ENCODE measurements at places on chromosomes 1 and 21.

DNA sequence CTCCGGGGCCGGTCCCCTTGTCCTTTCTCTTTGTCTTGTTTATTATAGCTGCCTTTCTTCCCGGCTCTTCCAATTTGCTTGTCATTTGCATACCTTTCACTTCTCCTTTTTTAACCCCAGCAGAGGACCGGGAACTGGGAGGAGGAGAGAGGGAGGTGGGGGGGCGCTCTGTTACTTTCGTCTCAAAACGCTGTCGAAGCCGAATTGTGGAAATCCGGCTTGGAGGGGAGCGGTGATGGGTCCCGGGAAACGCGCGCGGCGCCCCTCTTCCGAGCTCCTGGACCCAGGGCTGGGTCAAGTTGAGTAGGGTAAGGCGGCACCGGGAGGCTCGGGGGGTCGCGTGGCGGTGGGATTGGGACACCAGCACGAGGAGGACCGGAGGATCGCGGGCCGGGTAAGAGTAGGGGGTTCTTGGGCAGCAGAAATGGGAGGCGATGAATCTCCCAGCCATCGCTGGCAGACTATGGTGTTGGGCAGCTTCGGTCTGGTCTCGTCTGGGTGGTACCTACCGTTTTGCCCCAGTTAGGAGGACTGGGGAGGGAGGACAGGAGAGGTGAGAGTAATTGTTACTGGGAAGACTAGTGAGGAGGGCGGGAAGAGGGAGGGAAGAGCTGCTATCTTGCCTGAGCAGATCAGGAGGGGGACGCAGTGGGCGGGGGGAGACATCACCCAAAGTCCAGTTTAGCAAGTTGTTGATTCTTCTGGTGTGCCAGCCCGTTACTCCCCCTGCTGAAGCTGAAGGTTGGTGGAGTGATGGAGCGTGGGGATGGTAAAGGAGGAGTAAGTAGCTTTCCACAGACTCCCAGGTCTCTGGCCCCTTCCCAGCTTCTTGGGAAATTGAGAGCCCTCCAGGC, 1.5 kb downstream of the PROX1 start:
- DNase-seq, result no peak

GRCh38 chr21:41160036-41160435, 7.9 kb upstream of the BACE2 start:
- peak; percentile 74 for DNase-seq

DNA sequence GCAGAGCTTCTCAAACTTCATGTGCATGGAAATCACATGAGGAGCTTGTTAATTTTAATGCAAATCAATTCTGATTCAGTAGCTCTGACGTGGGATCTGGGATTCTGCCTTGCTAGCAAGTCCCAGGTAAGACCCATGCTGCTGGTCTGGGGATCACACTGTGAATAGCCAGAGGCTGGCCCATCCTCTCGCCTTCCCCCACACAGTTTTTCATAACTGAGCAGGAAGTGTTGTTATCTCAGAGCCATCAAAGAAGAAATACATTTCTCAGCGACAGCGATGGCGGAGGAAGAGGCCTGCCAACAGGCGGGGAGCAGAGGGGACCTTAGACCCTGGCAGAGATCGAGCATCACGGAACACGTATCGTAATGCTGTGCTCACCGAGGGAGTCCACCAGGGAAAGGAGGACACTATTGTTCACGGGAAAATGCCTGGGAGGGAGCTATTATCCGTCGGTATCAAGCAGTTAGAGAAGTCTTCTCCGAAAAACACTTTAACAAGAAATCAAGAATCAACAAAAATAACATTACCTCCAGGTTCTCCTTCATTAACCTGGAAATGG, 268.9 kb upstream of the TMEM51 start:
- no peak for DNase-seq

DNA sequence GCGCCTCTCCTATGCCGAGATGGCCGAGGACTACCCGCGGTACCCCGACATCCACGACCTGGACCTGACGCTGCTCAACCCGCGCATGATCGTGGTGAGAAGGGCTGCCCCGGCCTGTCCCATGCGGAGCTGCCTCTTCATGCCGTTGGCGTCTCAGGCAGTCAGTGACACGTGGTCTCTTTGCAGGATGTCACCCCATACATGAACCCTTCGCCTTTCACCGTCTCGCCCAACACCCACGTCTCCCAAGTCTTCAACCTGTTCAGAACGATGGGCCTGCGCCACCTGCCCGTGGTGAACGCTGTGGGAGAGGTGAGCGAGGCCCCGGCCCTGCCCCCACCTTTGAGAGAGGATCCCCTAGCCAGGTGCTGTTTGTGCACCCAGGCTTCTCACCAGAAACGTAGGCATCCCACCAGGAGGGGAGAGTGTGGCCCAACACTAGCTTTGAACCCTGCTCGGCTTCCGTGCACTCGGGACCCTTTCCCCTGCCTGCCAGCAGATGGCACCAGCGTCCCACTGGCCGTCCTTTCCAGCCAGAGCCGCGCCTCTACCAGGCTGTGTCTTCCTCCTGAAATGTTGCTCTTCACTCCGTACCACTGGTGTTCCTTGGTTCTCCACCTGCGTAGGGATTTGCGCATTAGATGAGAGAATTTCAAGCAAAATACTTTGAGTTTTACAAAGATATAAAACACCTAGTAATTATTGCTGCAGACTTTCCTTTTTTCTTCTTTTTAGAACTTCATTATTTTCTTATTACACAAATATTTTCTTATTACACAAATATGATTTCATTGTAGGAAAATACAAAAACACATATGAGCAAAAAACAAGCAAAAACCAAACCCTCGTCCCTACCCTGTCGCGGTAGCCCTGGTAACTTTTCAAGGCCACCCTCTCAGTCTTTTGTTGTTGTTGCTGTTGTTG, 9.0 kb downstream of the NPPA start:
- no peak for DNase-seq

- no peak for DNase-seq
Measured at GRCh38 chr1:18004278-18004677, 103.3 kb upstream of the IGSF21 start.

GRCh38 chr1:173269490-173270230, 62.5 kb upstream of the TNFSF4 start:
- DNase-seq, result peak; percentile 99

DNA sequence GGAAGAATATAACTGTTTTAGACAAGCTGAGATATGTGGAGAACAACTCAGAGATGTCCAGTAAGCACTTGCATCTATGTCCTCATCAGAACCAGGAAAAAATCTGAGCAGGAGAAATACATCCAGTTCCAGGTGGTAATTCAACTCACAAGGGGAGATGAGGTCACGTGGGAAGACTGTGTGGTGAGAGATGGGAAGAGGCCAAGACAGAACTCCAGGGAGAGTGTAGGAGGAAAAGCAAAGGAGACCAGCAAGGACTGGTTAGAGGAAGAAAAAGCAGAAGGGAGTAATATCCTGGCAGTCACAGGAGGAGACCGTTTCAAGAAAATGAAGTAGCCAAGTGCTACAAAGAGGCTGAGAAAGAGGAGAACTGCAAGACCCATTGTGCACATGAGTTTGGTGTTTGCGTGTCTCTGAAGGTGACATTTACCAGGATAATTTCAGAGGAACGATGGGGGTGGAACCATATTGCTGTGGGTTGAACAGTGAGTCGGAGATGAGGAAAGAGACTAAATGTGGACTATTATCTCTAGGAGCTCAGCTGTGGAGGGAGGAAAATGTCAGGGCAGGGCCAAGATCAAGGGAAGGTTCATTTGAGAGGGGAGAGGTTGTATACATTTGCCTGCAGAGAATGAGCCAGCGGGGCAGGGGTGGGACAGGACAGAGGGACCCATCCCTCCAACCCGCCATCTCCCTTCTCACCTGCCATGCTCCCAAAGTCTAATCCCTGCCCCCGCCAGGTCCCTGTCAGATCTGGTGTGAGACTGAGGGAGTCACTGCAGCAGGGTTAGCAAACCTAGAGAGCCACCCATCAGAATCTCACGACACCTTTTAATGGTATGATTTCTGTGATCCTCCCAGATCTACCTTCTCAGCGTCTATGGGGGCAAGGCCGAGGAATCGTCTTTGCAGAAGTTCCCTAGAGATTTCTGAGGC, 24.9 kb downstream of the SUSD4 start:
- DNase-seq, result peak; percentile 65

DNA sequence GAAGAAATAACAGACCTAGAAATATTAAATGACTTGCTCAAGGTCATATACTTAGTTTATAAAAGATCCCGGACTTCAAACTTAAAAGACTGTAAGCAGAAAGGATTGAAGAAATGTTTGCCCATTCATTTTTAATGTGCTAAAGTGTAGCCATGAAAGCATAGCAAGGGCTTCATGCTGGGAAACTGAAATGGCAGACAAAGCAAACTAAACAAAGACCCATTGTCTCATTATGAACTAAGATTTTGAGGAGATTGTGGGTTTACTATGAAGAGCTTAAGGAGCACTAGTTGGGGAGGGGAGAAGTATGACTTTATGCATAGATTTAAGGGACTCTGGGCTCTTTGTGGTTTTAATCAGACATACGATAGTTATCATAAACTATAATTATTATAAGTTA, 26.3 kb downstream of the ADAMTS1 start:
- no peak for DNase-seq

GRCh38 chr21:45050345-45050796, 24.0 kb upstream of the ADARB1 start:
- DNase-seq, result no peak

- DNase-seq, result peak; percentile 98
Measured at GRCh38 chr1:199403531-199404116, 623.9 kb upstream of the NR5A2 start.

DNA sequence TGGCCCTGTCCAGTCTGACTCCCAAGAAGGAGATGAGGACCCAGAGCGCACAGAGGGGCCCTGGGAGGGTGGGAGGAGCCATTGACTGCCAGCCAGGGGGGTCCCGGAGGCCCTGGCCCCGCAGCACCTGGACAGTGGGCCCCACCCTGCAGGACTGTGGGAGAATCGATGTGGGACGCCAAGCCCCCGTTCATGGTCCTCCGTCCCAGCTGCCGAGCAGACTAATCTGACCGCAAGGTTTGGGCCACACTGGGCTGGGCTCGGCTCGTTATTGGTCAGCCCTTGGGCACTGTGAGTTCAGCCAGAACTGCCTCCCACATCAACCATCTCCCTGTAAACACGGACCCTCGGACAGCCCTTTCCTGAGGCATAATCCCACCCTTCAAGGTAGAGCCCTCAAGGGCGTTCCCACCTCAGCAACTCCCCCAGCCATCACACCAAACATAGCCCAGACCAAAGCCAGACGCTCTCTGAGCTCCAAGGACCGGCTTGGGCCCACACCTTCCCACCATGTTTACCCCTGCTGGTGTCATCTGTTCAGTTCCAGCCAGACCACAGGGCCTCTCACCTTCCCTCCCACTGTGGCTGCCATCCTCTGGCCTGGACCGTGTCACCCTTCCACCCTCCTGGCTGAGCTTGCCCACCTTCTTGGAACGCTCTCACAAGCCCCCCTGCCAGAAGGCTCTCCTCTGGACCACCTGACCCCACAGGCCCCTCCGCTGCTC, 16.2 kb upstream of the POFUT2 start:
- DNase-seq, result no peak

DNA sequence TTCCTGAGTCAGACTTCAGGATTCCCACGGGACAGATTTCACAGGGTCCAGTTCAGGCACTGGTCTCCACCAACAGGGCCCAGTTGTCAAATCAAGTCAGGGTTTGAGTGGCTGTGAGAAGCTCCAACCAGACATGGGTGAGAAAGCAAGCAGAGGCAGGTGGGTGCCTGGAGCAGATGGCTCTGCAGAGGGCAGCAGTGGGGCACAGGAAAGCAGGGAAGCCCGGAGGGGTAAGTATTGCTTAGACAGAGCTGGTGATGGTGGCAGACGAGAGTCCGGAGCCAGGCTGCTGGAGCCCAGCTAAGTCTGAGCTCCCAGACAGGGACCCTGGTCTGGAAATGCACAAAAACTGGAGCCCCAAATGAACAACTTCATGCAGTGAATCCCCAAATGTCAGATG, 40.4 kb downstream of the RIMS3 start:
- no peak for DNase-seq

GRCh38 chr1:170721621-170722020, 57.7 kb downstream of the PRRX1 start:
- DNase-seq, result no peak

- peak; percentile 18 for DNase-seq
Measured at GRCh38 chr1:245516284-245516759, 361.5 kb downstream of the KIF26B start.

- no peak for DNase-seq
Measured at GRCh38 chr1:226466296-226466695, 58.4 kb upstream of the PARP1 start.

DNA sequence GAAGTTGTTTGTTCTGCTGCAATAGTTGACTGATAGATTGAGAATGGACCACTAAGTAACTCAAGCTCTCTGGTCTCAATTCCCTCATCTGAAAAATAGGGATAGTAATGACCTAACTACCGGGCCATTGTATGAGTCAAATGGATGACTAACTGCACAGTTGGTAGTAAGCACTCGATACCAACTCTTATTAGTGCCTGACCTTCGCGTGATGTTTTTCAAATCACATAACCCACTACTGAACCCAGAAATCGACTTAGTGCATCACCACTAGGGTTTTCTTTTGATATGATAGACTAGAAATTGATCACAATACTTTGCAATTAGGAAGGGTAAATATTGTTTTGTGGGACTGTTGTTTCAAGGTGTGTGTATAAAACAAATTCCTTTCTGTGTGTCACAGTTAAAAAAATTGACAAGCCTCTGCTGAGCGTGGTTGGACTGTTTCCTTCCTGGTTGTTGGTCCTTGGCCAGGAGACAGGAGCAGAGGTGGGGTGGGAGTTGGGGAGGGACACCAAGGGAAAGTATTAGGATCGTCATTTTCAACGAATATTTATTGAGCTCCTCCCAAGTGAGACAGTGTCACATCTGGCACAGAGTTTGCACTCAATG, 54.0 kb upstream of the LRP8 start:
- DNase-seq, result peak; percentile 78

GRCh38 chr1:231272173-231272572, 31.2 kb downstream of the GNPAT start:
- no peak for DNase-seq

DNA sequence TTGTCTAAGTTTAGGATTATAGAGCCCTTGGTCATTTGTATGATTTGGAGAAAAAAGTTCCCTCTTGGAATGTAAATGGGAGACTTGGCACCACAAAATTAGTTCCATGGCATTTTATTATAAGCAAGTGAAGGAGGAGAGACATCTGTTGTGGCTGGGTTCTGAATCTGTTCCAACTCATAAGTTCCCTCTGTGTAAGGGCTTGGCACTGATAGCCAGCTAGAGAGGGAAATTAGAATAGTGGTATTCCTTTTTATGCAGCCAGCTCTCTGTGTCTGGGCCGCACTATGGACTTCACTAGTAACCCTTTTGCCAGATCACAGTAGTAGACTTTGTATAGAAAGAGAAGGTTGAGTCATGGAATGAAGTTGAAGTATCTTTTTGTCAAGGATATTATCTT, 31.1 kb downstream of the GNAI3 start:
- DNase-seq, result peak; percentile 57

GRCh38 chr1:180498594-180498993, 3.8 kb downstream of the ACBD6 start:
- DNase-seq, result no peak

DNA sequence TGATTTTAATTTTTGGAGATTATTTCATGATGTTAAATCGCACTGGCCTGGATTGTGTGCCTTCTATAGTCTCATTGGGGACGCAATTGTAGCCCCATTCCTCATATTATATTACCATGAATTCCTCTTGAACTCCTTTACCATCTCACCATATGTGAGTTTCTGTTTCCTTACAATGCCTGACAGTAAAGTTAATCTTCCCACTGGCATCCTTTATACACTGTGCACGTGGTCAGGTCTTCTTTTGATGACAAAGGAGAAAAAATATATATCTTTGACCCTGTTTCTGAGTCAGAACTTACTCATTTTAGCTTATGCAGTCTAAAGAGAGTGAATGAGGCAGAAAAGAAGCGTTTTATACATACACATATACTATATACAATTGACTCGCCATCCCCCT, 774 bp upstream of the ABL2 start:
- peak; percentile 53 for DNase-seq
